ENCODE measurements at places on chromosomes 7 and 10. TPM values are rescaled to one million over a fixed set of nuclear protein-coding genes. Genes with fewer than 3 reads are reported as not detected.
A peak's percentile ranks its signal among the peaks of the same experiment; 100 is the strongest.

GRCh38 chr10:44971935-44972757 lies 6.5 kb downstream of the DEPP1 start:
- no peak overlapping the region for H3K4me3 ChIP-seq
- peaks cover 38% of the 10 kb centered on the region for H3K4me1 ChIP-seq
- no peaks in the 10 kb centered on the region for H3K36me3 ChIP-seq
- H3K27ac ChIP-seq = no peak overlapping the region
- no peaks in the 10 kb centered on the region for H3K27me3 ChIP-seq

DNA sequence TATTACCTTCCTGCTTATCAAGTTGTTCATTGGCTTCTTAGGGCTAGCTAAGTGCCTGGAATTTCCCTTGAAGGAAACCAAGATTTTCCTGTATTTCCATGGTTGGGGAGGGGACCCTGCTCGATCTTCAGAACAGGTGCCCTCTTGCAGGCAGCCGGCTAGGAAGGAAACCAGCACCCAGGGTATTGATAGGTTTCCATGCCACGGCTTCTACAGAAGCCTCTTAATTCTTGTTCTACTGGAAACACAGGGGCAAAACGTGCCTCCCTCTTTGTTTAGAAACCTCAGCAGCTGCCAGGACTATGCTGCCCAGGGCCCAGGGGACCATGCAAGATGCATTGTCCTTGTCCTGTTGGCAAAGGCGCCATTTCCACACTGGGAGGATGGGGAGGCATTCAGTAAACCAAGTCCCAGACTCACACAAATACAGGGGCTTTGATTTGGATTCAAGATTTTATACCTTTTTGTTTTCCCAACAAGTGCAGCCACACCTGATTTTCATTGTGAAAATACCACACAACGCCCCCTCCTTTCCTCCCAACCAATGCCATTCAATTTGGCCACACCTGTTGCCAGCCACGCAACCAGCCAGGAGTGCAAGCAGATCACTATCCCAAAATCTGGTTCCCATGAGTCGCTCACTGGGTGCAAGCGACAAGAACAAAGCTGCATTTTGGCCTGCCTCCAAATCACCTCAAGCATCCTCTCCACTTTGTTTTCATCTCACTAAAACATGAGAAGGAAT lies 29.6 kb downstream of the C10orf71 start:
- H3K27me3 ChIP-seq = peaks cover 11% of the 10 kb centered on the region
- DNase-seq = no peak
- H3K36me3 ChIP-seq = no peaks in the 10 kb centered on the region
- H3K4me1 ChIP-seq = no peaks in the 10 kb centered on the region
- no peak overlapping the region for H3K4me3 ChIP-seq
- H3K27ac ChIP-seq = no peak overlapping the region

GRCh38 chr7:136514776-136515175 lies 353.7 kb upstream of the CHRM2 start:
- H3K36me3 ChIP-seq = no peaks in the 10 kb centered on the region
- no peaks in the 10 kb centered on the region for H3K4me1 ChIP-seq
- DNase-seq = no peak
- no peak overlapping the region for H3K4me3 ChIP-seq

The VAX1 gene
- not detected for total RNA-seq

The PRPS1L1 gene
- not detected for total RNA-seq

GRCh38 chr10:23338886-23339285 lies 5.7 kb downstream of the C10orf67 start:
- H3K4me1 ChIP-seq = peaks cover 91% of the 10 kb centered on the region
- H3K36me3 ChIP-seq = no peaks in the 10 kb centered on the region
- DNase-seq = no peak
- no peaks in the 10 kb centered on the region for H3K27me3 ChIP-seq
- no peak overlapping the region for H3K27ac ChIP-seq

DNA sequence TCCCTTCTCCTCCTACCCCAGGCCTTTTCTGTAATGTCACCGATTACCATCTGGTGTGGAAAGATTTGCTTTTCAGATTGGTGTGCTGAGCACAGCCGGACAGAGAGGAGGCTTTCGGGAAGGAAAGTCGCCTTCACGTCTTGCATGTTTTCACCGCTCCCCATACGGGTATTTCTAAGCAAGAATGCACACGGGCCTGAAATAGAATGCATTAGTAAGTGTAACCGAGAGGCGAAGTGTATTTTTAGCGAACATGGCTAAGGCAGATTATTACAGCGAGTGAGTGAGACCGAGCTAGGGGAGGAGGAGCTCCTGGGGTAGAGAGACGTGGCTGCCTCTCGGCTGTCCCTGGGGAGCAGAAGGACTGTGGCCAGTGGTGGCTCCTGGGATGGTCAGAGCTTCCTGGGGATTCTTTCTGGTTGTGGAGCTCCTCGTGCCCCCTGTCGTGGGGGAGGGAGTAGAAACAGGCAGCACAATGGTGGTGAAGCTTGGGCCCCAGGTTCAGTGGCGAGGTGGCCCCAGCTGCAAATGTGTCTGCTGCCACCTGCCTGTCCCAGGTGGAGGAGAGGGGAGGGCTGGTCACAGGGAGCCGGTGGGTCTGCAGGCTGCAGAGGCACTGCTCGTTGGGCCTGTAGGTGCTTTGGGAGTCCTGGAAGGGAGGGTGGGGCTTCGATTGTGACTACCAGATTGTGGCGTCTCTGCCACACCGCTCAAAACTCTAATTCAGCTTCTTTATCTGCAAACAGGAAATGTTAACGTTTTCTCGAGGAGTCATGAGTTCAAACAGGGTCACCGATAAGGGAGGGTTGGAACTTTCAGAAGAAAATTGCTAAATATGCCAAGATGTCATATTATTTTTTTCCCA lies 135.8 kb downstream of the CAMK1D start:
- H3K36me3 ChIP-seq = peaks cover 2% of the 10 kb centered on the region
- H3K4me1 ChIP-seq = peaks cover 20% of the 10 kb centered on the region
- peak overlapping the region; percentile 30 for H3K27ac ChIP-seq
- H3K4me3 ChIP-seq = peak overlapping the region; percentile 7

The NUDT5 gene
- total RNA-seq = 79.3 TPM

GRCh38 chr7:35617041-35617440 lies 77.9 kb downstream of the HERPUD2 start:
- H3K4me1 ChIP-seq = no peaks in the 10 kb centered on the region
- no peaks in the 10 kb centered on the region for H3K27me3 ChIP-seq
- H3K4me3 ChIP-seq = no peak overlapping the region

The DDC gene
- not detected for total RNA-seq

The ZPBP gene
- not detected for total RNA-seq

DNA sequence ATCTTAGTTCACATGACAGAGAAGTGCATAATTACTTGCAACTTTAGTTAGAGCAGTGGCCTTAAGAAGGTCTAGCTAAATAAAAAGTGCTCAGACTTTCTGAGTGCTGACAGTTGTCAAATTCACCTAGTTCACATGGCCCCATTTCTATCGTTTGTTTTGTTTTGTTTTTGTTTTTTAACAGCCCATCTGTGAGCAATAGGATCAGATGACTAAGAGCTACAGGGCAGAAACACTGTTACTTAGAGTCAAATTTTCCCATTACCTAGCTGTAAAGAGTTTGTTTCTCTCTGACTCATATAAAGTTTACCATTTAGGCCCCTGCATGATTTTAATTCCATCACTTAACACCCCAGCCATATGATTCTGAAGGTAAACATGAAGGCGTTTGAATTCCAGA lies 18.8 kb downstream of the CAV1 start:
- no peak overlapping the region for H3K4me3 ChIP-seq
- no peak overlapping the region for H3K27ac ChIP-seq
- no peak for DNase-seq
- H3K36me3 ChIP-seq = peaks cover 4% of the 10 kb centered on the region

The GRID2IP gene
- total RNA-seq = 0.28 TPM

The RNF148 gene
- total RNA-seq = not detected

The INA gene
- 0.23 TPM for total RNA-seq

GRCh38 chr10:48383393-48383792 lies 76.9 kb downstream of the MAPK8 start:
- H3K4me1 ChIP-seq = no peaks in the 10 kb centered on the region
- no peaks in the 10 kb centered on the region for H3K27me3 ChIP-seq
- H3K27ac ChIP-seq = no peak overlapping the region
- H3K4me3 ChIP-seq = no peak overlapping the region
- H3K36me3 ChIP-seq = peaks cover 8% of the 10 kb centered on the region

The ATOH7 gene
- total RNA-seq = not detected

DNA sequence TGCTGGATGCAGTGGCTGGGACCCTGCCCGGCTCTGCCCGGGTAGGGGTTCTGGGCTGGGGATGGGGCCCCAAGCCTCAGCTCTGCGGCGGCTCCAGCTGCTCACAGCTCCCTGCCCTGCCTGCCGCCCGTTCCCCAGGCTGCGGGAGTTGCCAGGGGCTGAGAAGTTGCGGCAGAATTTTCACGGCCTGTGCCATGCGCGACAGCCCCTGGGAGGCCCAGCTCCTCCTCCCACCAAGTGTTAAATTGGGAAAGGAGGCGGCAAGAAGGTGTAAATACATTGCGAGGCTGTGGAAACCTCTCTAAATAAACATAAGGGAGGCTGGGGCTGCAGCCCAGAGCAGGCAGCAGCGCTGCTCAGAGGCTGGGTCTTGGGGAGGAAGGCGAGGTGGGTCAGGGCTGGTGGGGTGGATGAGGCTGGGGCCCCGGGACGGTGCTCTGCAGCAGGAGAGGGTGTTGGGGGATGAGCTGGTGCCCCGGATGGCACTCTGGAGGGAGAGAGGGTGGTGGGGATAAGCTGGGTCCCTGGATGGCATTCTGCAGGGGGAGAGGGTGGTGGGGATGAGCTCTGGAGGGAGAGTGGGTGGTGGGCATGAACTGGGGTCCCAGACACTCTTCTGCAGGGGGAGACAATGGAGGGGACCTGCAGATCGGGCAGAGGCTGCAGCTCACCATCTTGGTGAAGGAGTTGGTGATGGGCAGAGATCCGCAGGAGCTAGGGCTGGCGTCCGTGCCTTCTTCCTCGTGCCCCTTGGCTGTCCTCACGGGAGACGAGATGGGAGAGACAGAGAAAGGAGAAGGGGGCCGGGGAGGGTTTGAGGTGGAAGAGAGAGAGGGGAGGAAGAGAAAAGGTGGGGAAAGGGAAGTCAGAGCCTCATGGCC lies 85.5 kb upstream of the GNA12 start:
- peaks cover 12% of the 10 kb centered on the region for H3K4me1 ChIP-seq
- no peak overlapping the region for H3K27ac ChIP-seq
- no peaks in the 10 kb centered on the region for H3K27me3 ChIP-seq
- H3K4me3 ChIP-seq = no peak overlapping the region

The SKIDA1 gene
- total RNA-seq = 0.41 TPM

GRCh38 chr10:99758211-99758891 lies 24.1 kb upstream of the ABCC2 start:
- peak overlapping the region; percentile 34 for H3K27ac ChIP-seq
- H3K36me3 ChIP-seq = peaks cover 45% of the 10 kb centered on the region
- DNase-seq = no peak
- no peaks in the 10 kb centered on the region for H3K4me1 ChIP-seq
- no peaks in the 10 kb centered on the region for H3K27me3 ChIP-seq

The ASB10 gene
- total RNA-seq = not detected

The HOXA5 gene
- 0.14 TPM for total RNA-seq

- H3K36me3 ChIP-seq = no peaks in the 10 kb centered on the region
- H3K27ac ChIP-seq = no peak overlapping the region
These were observed 59.8 kb downstream of the GRID1 start for GRCh38 chr10:86306628-86307278.

The ERVW-1 gene
- not detected for total RNA-seq

- DNase-seq = no peak
- H3K27ac ChIP-seq = no peak overlapping the region
- peaks cover under 1% of the 10 kb centered on the region for H3K27me3 ChIP-seq
- H3K36me3 ChIP-seq = no peaks in the 10 kb centered on the region
- H3K4me3 ChIP-seq = no peak overlapping the region
- no peaks in the 10 kb centered on the region for H3K4me1 ChIP-seq
These were observed 8.6 kb downstream of the TSPAN13 start for GRCh38 chr7:16762177-16762576.

The ITIH2 gene
- not detected for total RNA-seq

GRCh38 chr7:102404005-102404861 lies 8.1 kb downstream of the PRKRIP1 start:
- H3K27me3 ChIP-seq = no peaks in the 10 kb centered on the region
- peaks cover 14% of the 10 kb centered on the region for H3K4me1 ChIP-seq
- H3K4me3 ChIP-seq = no peak overlapping the region
- no peak overlapping the region for H3K27ac ChIP-seq
- peaks cover 9% of the 10 kb centered on the region for H3K36me3 ChIP-seq

The AKR1C8 gene
- not detected for total RNA-seq
